Prostate gland (tissue), 2 donors: ENCODE measurements at places on chromosomes 1 and 21. TPM values are rescaled to one million over a fixed set of nuclear protein-coding genes. Genes with fewer than 3 reads are reported as not detected.

DNA sequence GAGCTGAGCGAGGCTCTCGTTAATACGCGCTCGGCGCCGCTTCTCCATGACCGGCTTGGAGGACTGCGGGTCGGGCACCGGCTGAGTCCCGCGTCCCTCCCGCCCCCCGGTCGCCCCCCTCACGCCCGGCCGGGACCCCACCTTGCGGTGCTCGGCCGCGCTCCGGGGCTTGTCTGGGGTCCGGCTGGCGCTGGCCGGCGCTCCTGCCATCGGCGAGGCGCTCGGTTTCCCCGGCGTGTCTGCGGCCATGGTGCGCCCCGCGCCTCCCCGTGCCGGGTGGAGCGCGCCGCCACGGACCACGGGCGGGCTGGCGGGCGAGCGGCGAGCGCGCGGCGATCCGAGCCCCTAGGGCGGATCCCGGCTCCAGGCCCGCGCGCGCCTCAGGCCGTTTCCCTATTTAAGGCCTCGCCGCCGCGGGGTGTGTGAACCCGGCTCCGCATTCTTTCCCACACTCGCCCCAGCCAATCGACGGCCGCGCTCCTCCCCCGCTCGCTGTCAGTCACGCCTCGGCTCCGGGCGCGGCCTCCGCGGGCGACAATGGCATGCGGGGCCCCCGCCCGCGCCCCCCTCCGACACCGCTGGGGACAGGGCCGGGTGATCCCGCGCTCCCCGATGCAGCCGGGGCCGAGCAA is at the start of gene HES4:
HES4 (minus strand) TSS at position 373 of the 632 bp plus-strand sequence; CDS start at position 249, 124 bp downstream.
- H3K4me1 ChIP-seq = peaks cover 4% of the 10 kb centered on the region
- H3K36me3 ChIP-seq = no peaks in the 10 kb centered on the region
- peak; percentile 91 for DNase-seq
- peak within 1 kb of the TSS; percentile 71 for H3K4me3 ChIP-seq

OR2T4 gene
- not detected for total RNA-seq

DNA sequence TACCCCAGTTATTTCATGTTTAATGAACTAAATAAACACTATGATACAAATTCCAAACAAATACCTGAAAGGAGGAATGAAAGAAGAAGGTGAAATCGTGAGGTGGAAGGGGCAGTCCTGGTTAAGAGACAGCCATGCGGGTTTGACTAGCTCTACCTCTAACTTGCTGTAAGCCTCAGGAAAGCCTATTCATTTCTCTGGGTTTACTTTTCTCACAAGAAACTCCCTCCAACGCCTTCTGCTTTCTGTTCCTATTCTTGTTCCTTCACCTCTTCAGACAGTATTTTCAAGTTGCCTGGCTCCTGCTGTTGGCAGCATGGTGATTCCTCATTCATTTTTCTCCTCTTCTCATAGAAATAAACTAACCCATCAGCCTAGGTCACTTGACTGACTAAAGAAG is 92.4 kb downstream of the NTPCR start:
- DNase-seq = no peak
- no peaks in the 10 kb centered on the region for H3K4me1 ChIP-seq
- H3K4me3 ChIP-seq = no peak overlapping the region
- H3K36me3 ChIP-seq = no peaks in the 10 kb centered on the region

PLA2G2C gene
- total RNA-seq = 0.23 TPM

FLG gene
- 0.91 TPM for total RNA-seq

ARHGEF10L gene
- total RNA-seq = 26.0 TPM

FRRS1 gene
- total RNA-seq = 16.1 TPM

DNA sequence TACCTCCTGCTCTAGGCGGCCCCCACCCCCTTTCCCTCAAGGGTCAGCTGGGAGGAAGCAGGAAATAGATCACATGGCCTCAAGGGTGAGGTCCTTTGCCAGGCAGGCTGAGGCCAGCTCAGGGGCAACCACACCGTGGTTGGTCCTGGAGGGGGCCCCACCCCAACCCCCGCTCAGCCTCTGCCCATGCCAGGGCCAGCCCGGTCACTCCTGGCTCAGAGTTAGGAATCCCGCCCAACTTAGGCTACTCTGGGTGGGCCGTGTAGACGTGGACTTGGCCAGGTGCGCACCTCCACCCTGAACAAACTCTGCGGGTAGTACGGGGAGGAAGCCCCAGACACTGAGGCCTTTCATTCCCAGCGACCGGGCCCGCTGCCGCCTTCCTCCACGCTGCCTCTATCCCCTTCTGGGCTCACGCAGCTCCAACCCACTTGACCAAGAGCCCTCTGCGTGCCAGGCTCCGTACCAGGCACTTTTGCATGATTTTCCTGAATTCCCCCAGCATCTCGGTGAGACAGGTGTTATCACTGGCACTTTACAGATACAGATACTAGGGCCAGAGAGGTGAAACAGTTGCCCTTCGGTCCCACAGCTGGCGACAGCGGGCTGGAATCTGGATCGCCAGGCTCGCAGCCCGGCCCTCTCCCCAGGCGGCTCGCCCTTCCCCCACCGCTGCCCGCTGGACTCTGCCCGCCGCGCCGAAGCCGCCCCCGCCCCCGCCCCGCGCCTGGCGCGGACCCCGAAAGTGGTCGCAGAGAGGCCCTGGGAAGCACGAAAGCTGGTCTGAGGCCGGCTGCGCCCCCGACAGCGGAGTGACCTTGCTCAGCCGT is 769 bp downstream of the GALE start:
- DNase-seq = peak; percentile 41
- H3K36me3 ChIP-seq = no peaks in the 10 kb centered on the region
- peak overlapping the region; percentile 84 for H3K4me3 ChIP-seq
- H3K27ac ChIP-seq = peak overlapping the region; percentile 87
- H3K27me3 ChIP-seq = no peaks in the 10 kb centered on the region
- peaks cover 12% of the 10 kb centered on the region for H3K4me1 ChIP-seq

IQGAP3 gene
- total RNA-seq = 3.0 TPM

DNA sequence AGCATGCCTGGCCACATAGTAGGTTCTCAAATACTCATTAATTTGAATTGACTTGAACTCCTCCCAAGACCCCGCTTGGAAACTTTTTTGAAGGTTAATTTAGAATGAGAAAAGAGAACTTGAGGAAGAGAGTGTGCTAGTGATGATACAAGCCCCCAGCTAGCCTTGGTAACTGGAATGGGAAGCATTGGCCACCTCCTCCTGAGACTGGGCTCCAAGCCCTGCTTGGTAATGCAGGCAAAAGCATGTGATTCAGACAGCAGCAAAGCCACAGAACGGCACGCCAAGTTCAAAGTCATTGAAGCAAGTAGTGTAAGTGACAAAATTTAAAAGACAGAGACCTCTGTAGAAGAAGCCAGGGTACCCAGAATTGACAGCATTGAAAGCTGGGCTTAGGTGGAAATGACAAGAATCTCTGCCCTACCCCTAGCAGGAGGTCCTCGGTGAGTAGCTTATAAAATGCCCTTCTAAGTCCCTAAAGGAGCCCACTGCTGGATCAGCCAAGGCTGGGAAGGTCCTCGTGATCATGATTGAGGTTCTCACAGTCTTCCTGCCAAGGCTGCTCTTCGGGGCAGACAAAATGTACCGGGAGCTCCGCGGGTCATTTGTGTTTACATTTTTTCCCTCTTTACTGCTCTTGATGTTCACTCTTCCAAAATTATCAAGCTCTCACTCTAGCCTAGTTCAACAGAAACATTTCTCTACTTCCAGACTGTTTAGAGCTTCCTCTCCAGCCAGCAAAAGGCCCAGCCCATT is 99.4 kb downstream of the TSEN15 start:
- no peaks in the 10 kb centered on the region for H3K27me3 ChIP-seq
- no peak overlapping the region for H3K4me3 ChIP-seq
- H3K4me1 ChIP-seq = no peaks in the 10 kb centered on the region
- peak overlapping the region; percentile 4 for H3K27ac ChIP-seq
- DNase-seq = no peak
- H3K36me3 ChIP-seq = no peaks in the 10 kb centered on the region

WNT2B gene
- total RNA-seq = 3.2 TPM

- H3K27ac ChIP-seq = no peak overlapping the region
- H3K4me3 ChIP-seq = no peak overlapping the region
- no peaks in the 10 kb centered on the region for H3K27me3 ChIP-seq
- no peak for DNase-seq
- H3K36me3 ChIP-seq = no peaks in the 10 kb centered on the region
Measured at GRCh38 chr1:53949023-53949990, 3.2 kb downstream of the LRRC42 start.

- no peaks in the 10 kb centered on the region for H3K4me1 ChIP-seq
- DNase-seq = no peak
- H3K36me3 ChIP-seq = no peaks in the 10 kb centered on the region
- no peak overlapping the region for H3K27ac ChIP-seq
Measured at GRCh38 chr1:156571261-156571852, 1.0 kb downstream of the IQGAP3 start.

GRCh38 chr1:241213139-241213538 is 143.9 kb downstream of the RGS7 start:
- no peak for DNase-seq
- H3K4me1 ChIP-seq = no peaks in the 10 kb centered on the region
- no peaks in the 10 kb centered on the region for H3K36me3 ChIP-seq
- no peak overlapping the region for H3K4me3 ChIP-seq

LAMB3 gene
- total RNA-seq = 92.8 TPM

GRCh38 chr1:179141592-179142251 is 59.9 kb downstream of the TOR3A start:
- H3K4me3 ChIP-seq = no peak overlapping the region
- no peak overlapping the region for H3K27ac ChIP-seq
- H3K27me3 ChIP-seq = no peaks in the 10 kb centered on the region
- no peaks in the 10 kb centered on the region for H3K36me3 ChIP-seq
- DNase-seq = no peak

DNA sequence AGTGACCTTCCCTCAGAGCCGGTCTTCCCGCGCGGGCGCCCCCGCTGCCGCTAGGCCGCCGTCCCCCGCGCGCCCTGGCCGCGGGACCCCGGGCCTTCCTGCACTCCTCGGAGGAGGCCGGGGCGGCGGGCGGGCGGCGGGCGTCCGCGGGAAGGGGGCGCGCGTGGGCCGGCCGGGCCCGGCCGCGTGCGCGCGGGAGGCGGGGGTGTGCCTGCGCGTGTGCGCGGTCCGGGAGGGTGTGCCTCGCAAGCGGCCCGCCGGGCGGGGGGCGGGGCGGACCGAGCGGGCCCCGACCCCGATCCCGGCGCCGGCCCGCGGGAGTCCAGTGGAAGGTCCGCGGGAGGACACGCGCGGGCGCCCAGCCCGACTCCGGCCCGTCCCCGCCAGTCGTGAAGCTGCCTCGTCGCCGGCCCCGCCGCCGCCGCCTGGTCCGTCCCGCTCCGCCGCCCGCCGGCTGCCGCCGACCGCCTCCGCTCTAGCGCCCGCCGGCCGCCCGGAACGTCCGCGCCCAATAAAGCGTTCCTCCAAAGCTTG is 438 bp downstream of the MRPS6 start:
- peaks cover 10% of the 10 kb centered on the region for H3K4me1 ChIP-seq
- no peaks in the 10 kb centered on the region for H3K27me3 ChIP-seq
- no peaks in the 10 kb centered on the region for H3K36me3 ChIP-seq
- peak; percentile 13 for DNase-seq
- H3K27ac ChIP-seq = peak overlapping the region; percentile 82

DNA sequence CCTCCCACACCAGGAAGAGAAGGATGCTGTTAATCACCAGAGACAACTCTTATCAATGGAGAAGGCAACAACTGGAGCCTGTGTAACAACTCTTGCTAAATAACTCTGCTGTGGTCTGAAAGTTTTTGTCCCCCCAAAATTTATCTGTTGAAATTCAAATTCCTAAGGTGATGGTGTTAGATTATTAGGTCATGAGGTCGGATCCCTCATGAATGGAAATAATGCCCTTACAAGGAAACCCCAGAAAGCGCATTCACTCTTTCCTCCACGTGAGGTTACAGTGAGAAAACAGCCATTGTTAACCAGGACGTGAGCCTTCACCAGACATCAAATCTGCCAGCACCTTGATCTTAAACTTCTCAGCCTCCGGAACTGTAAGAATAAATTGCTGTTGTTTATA is 141.9 kb upstream of the CXADR start:
- H3K4me1 ChIP-seq = peaks cover 6% of the 10 kb centered on the region
- no peak overlapping the region for H3K4me3 ChIP-seq

GRCh38 chr1:155729031-155729898 is 40.4 kb downstream of the DAP3 start:
- H3K27ac ChIP-seq = no peak overlapping the region
- no peaks in the 10 kb centered on the region for H3K4me1 ChIP-seq
- H3K4me3 ChIP-seq = no peak overlapping the region

DNA sequence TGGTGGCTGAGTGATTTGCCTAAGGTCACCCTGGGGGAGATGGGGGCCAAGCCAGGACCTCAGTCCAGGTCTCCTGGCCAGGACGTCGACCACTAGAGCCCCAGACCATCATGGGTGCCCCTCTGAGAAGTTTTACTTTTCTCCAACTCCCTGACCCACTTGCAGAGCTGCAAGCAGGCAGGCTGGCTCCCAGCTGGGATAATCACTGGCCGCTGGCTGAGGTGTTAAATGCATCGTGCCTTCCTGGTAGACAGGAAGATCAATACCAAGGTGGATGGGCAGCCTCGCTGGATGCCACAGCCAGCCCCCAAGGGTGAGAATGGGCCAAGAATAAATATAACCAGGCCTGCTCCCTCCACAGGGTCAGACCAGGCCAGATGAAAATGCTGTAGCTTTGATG is 106.2 kb downstream of the EPHB2 start:
- no peak overlapping the region for H3K4me3 ChIP-seq
- DNase-seq = no peak
- H3K27me3 ChIP-seq = no peaks in the 10 kb centered on the region
- H3K27ac ChIP-seq = no peak overlapping the region
- H3K36me3 ChIP-seq = no peaks in the 10 kb centered on the region

DNA sequence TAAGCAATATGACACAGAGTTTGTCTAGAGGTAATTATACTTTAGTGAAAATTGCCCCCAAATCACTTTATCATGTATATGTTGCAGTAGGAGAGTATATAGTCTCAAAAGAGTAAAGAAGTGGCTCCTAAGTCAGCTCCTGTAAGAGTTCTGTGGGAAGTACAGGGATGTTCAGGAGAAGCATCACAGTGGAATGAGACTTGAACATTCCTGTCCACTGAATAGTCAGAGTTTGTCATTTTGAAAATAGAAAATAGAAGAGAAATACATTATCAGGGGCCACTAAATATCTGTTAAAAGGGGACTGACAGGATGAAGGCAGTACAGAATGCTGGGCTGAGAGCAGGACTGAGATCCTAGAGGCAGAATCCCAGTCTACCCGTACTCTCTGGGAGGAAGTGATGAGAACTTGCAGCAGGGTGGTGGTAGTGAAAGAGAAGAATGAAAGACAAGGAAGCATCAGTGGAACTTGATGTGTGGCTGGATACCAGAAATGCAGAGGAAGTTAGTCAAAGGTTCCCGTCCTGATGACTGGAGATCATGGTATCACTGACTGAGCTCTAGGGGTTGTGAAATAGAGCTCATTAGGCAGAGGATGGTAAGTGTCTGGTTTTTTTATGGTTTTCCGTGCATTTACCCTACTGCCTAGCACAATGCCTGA is 153.4 kb downstream of the FMN2 start:
- H3K36me3 ChIP-seq = no peaks in the 10 kb centered on the region
- H3K4me1 ChIP-seq = no peaks in the 10 kb centered on the region
- no peak overlapping the region for H3K4me3 ChIP-seq

DNA sequence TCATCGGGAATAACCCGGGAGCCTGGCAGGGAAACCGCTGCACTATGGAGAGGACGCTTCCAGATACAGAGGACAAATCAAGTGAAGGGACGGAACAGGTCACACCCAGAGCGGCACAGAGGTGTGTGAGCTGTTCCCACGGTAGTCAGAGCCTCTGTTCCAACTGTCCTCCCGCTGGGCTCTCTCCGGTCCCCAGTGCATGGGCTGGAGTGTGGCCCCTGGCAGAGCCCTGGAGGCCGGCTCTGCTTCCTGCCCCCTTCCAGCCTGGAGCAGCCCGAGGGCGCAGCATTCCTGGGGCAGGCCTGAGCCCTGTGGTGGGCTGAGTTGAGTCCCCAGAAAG is 11.9 kb upstream of the ZBTB21 start:
- H3K4me1 ChIP-seq = no peaks in the 10 kb centered on the region
- no peak overlapping the region for H3K27ac ChIP-seq
- H3K36me3 ChIP-seq = no peaks in the 10 kb centered on the region
- no peak for DNase-seq
- no peak overlapping the region for H3K4me3 ChIP-seq

RXFP4 gene
- not detected for total RNA-seq

LCE4A gene
- total RNA-seq = not detected

GRCh38 chr1:81437213-81437612 is 363.5 kb upstream of the ADGRL2 start:
- no peaks in the 10 kb centered on the region for H3K27me3 ChIP-seq
